ENCODE measurements at places on chromosomes 12 and 14.

DNA sequence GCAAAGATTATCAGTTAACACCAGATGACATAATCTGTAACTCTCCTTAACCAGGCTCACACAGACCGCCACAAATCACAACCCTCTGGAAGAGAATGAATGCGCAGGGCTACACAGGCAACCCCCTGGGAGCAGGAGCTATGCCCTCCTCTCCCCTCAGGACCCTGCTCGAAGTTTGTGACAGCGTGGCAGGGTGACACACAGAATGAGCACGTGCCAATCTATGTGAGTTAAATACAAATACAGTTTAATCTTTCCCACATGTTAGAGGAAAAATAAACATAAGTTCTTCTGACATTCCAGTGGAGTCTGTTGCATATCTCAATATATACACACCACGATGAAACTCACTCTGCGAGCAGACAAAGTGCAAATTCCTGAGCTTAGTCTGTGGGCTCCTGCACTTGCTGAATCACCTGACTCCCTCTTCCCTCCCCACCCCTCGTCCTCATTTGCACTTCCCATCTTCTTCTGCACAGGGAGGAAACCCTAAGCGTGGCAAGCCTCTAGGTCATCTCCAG, 37.6 kb downstream of the BCAT1 start:
- no peak for DNase-seq

GRCh38 chr14:55129086-55129427, at the start of gene LGALS3:
LGALS3 (plus strand) TSS chr14:55129252; CDS start chr14:55137374, 8,122 bp downstream.
- no peak for DNase-seq

DNA sequence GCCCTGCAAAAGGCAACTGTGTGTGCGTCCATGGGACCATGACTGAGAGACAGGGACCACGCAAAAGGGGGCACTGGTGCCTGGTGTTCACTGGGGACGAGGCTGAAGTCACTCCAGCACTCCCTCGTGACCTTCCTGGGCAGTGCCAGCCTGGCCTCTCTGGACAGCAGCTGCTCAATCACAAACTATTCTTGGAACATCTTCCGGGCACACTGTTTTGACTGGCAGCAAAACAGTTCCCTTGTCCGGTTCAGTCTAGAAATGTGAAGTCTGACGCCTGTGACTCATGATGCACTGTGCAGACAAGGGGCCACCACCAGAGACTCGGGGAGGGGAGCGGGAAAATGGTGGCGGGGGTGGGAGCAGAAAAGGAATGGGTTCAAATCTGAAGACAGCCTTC, 20.8 kb downstream of the SNRNP35 start:
- peak; percentile 81 for DNase-seq

GRCh38 chr12:69720750-69721149, 17.9 kb upstream of the RAB3IP start:
- DNase-seq, result no peak

DNA sequence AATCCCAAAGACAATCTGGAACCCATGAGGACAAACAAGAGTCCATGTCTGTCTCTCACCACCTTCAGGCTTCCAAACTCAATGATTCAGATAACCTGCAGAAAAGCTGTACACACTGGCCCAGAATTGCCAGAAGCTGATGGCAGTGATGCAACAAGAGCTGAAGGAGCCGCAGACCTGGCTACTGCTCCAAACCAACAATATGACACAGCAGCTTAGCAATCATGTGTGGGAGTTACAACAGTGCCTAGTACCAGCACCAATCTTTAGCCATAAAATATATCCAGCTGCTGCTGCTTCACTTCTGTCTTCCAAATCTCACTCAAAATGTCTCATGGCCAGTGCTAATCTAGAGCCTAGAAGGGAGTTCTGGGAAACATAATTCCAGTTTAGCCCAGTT, 22.0 kb downstream of the RPS6KA5 start:
- DNase-seq, result no peak

- DNase-seq, result no peak
These were observed 9.6 kb upstream of the FBXO33 start for GRCh38 chr14:39441805-39442204.

- no peak for DNase-seq
These were observed 256.9 kb downstream of the ATXN7L3B start for GRCh38 chr12:74794522-74794921.

- DNase-seq, result no peak
These were observed 454.4 kb downstream of the VRK1 start for GRCh38 chr14:97251491-97252155.

DNA sequence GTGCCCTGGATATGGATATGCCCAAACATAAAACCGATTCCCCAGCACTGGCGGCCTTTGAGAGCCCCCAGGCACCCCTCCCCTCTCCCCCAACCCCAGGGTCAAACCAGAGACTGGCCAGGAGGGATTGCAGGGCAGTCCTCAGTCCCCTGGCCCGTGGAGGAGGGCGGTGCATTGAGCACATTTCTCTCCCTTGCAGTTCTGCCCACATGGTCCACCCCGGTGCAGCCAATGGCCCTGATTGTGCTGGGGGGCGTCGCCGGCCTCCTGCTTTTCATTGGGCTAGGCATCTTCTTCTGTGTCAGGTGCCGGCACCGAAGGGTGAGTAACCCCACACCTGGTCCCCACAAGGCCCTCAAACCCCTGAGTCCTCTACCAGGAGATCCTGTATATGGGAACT, 3.4 kb upstream of the GPR162 start:
- no peak for DNase-seq

DNA sequence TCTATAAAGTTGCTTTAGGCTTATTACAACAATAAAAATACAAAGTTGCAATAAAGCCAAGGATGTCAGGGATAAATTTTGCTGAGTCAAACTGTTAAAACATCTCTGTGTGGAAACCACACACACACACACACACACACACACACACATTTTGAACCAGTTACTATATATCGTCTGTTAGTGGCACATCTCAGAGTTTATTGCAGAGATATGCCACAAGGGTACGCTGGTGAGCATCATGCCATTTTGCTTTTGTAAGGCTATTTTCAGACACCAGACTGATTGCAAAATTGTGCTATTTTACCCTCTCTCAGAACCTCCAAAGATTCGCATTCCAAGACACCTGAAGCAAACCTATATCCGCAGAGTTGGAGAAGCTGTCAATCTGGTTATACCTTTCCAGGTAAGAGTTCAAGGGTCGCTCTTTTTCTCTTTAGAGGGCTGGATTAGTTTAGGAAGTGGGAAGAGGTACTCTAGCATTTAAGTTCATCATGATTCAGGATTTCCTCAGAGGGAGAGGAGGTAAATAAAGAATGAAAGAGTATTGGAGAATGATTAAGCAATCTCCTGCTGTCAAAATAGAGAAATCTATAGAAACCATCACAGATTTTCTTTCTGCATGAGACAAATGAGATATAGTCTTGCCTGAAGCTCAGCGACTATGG, 27.3 kb upstream of the CHPT1 start:
- DNase-seq, result no peak

- DNase-seq, result no peak
These were observed 3.5 kb downstream of the PKP2 start for GRCh38 chr12:32893043-32893442.

DNA sequence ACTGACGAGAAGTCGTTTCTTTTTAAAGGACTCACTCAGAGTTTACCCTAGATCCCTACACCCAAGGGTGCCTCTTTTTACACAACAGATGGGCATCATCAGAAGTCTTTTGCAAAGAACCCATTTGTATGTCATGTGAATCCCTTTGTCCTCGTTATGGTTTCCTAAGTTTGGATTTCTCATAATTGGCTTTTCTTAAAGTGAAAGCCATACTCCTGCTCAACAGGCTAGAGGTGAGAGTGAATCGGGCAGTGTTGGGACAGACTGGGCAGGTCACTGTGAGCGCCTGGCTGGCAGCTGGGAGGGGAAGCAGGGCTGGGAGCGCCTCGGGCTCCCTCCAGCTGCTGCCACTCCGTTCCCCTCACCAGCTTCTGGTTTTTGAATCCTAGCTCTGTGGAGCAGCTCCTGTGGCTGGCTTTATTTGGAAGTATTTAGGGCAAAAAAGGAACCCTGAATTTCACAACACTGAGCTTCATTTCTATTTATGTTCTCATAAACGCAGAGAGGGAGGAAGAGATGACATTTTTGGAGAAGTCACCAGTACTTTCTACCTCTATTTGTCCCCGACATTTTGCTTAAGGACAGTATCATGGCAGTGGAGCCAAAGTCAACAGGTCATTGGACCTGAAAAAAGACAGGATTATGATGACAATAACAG, 63.8 kb upstream of the ACTN1 start:
- DNase-seq, result no peak

DNA sequence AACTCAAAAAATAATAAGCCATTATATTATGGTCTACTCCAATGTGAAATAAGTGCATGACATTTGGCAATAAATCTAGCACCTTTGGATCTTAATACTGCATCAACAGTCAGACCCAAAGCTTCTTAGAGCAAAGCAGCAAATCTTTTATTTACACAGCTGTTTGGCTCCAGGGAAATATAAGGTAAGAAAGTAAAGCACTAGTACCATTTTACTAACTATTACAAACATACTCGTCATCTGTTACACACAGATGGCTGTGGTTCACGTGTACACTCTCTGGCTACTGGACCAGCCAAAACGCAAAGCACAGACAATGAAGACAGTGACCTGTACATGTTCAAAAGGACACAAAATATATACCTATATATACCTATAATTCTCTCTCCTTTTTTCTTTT, 2.8 kb downstream of the FGD6 start:
- no peak for DNase-seq

- DNase-seq, result no peak
These were observed 3.3 kb upstream of the FAM222A start for GRCh38 chr12:109710205-109710746.

DNA sequence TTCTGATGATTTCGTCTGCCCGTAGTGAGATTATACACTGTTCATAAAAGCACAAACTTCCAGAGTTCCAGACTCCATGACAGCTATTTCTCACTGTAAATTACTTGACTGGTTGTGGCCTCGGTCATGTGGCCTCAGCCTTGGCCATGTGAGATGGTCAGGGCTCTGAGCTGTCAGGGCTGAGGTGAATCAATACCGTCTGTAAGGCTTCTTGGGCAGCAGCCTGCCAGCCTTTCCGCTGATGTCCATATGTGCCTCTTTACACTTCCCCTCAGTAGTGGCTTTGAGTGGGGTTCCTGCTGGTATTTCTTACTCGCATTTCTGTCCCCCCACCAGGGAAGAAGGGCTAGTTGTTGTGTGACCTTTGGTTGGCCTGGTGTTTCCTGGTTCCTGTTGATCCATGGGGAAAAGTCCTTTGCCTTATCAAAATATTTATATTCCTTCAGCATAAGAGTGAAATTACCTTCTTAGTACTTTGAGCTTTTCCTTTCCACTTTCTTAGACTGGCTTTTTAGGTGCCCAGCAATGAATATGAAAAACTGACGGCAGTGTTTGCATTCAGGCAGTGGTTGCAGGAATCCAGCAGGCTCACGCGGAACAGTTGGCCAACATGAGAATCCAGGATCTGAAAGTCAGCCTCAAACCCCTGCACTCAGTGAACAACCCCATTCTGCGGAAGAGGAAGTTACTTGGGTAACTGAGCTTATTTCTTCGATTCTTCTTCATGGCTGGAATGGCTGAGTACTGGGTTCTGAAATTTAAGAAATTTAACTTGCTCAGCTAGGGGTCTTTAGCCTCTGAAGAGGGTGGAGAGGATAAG, 46.1 kb downstream of the MAPKAPK5 start:
- DNase-seq, result no peak

DNA sequence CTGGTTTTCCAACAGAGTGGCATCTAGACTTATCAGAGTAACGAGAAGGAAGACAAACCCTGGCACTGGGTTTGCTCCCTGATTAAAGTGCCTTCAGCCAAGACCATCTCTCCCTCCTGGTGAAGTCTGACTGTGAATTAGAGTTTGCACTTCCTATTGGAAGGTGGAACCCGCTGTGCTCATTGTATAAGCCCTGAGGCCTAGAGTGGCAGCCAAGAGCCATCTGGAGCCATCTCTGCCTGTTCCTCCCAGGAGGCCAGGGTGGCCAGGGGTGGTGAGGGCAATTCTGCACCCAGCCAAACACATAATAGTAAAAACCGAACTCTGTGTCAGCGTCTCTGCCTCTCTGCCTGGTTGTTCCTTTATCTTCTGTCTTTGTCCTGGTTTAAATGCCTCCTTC, 25.0 kb downstream of the MFAP5 start:
- no peak for DNase-seq

- DNase-seq, result peak; percentile 8
These were observed 45.7 kb upstream of the OTX2 start for GRCh38 chr14:56855891-56856461.

- DNase-seq, result no peak
These were observed at the start of gene LRRC43 for GRCh38 chr12:122182887-122183587. LRRC43 (plus strand) TSS chr12:122183123; CDS start chr12:122183145, 22 bp downstream.

DNA sequence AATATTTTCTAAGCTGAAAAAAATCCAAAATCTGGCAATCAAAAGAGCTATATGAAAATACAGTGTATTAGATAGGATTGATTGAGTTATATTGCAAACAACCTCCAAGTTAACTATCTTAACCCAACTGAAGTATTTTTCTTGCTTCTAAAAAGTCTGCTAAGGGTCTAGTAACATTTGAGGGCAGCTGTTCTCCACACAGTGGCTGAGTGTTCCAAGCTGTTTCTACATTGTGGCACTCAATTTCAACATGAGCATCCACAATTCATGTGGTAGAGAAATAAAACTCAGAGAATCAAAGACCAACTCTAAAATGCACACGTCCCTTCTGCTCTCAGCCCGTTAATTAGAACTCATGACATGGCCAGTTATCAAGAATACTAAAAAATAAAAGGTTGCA, 340.0 kb downstream of the C12orf50 start:
- DNase-seq, result no peak

DNA sequence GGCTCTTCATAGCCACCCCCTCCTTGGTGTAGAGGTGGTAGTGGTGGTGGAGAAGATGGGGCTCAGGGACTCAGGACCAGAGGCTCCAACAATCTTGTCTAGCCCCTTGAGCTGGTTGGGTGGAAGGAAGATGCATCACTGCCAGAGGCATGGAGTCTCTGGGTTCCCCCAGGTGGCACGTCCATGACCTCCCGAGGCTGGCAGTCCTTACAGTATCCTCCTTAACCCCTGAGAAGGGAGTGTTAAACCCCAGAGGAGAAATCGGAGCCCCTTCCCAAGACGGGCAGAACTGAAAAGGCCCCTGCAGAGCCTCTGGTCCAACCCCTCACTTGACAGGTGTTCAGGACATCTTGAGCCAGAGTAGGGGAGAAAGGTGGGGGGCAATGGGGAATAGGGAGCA, 9.1 kb downstream of the KRT83 start:
- no peak for DNase-seq

DNA sequence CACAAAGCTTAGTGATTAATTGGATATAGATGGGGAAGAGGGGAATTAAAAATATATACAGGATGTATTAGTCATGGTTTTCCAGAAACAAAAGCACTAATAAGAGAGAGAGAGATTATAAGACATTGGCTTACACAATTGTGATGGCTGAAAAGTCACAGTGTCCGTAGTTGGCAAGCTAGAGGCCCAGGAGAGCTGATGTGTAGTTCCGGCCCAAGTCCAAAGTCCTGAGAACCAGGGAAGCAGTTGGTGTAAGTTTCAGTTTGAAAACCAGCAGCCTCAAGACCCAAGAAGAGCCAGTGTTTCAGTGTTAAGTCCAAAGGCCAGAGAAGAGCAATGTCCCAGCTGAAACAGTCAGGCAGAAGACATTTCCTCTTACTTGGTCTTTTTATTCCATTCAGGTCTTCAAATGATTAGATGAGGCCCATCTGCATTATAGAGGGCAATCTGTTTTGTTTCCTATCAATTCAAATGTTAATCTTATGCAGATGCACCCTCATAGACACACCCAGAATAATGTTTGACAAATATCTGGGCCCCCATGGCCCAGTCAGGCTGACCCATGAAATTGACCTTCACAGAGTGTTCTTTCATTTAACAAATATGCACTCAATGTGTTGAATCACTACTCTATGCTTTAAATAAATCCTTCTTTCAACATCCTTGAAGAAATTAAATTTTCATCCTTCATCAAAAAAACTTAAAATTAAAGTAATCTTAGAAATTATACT, 67.2 kb upstream of the DIO2 start:
- no peak for DNase-seq

Data from C1 segment of cervical spinal cord (tissue), 14 donors.